ENCODE measurements at places on chromosomes 11 and 22.
A peak's percentile ranks its signal among the peaks of the same experiment; 100 is the strongest.

DNA sequence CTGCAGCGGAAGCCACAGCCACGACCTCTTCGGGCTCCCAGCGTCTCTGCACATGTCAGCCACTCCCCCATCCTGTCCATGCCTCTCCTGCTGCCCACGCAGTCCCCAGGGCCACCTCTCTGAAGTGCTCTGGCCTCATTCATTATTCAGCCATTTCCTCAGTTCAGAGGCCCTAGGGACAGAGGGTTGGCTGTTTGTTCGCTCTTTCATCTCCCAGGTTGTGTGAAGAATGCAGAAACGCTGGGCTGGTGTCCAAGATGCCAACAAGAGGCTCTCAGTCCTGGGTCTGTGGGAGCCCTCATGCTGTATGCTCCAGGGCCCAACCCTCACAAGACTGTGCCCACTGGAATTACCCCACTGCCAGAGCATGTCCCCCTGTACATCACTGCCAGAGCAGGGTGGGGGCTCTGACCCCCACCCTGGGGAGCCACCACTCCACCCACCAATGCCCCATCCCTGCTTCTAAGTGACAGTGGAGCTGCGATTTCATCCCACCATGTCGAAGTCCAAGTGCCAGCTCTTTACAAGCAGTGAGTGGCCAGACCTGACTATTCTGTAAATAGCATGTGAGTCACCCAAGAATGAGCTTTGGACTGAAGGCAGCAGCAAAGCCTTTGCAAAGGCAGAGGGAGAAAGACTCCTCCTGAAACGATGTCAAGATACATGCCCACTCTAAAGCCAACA, 209.6 kb downstream of the BUD13 start:
- H3K36me3 ChIP-seq: no peaks in the 10 kb centered on the region
- DNase-seq: no peak
- no peak overlapping the region for H3K4me3 ChIP-seq
- no peak overlapping the region for H3K27ac ChIP-seq
- no peaks in the 10 kb centered on the region for H3K4me1 ChIP-seq

GRCh38 chr22:31915586-31915985, 28.7 kb upstream of the YWHAH start:
- DNase-seq: no peak
- H3K4me3 ChIP-seq: no peak overlapping the region

- H3K36me3 ChIP-seq: peaks cover 21% of the 10 kb centered on the region
Observed at GRCh38 chr11:68373815-68374501, 61.6 kb downstream of the LRP5 start.

GRCh38 chr11:71332046-71332445, 79.7 kb upstream of the SHANK2 start:
- no peak overlapping the region for H3K4me3 ChIP-seq
- H3K4me1 ChIP-seq: no peaks in the 10 kb centered on the region
- no peak for DNase-seq
- peaks cover 4% of the 10 kb centered on the region for H3K27me3 ChIP-seq

- H3K4me1 ChIP-seq: peaks cover 9% of the 10 kb centered on the region
- H3K4me3 ChIP-seq: no peak overlapping the region
- peaks cover 20% of the 10 kb centered on the region for H3K27me3 ChIP-seq
- H3K27ac ChIP-seq: no peak overlapping the region
- no peak for DNase-seq
- no peaks in the 10 kb centered on the region for H3K36me3 ChIP-seq
Observed at GRCh38 chr22:42408810-42409529, 23.2 kb downstream of the NFAM1 start.

DNA sequence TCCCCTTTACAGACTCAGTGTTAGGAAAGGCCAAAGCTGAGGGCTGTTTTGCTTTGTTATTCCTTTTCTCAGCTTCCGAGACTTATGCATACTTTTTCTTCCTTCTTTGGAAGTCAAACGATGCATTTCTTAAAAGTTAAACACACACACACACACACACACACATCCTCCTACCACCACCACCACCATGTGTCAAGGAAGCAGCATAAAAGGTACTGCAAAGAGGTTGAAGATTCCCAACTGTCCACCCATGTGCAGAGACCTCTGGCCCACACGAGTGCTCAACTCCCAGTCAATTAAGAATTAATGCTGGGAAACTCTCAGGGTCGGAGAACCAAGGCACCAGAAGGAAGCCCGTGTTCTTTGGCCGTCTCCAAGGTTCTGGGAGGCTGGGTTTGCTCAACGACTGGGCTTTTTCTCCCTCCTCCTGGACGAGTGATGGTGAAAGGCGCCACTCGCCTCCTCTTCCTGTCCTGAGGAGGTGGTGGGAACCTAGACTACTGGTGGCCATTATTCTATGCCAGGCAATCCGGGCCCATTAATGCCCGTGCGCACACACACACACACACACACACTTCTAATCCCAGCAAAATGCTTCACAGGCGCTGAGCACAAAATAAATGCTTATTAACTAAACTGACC, 15.1 kb downstream of the MN1 start:
- peaks cover 4% of the 10 kb centered on the region for H3K4me1 ChIP-seq
- H3K27me3 ChIP-seq: peaks cover 35% of the 10 kb centered on the region
- H3K27ac ChIP-seq: no peak overlapping the region
- no peak for DNase-seq
- no peak overlapping the region for H3K4me3 ChIP-seq
- peaks cover 5% of the 10 kb centered on the region for H3K36me3 ChIP-seq

DNA sequence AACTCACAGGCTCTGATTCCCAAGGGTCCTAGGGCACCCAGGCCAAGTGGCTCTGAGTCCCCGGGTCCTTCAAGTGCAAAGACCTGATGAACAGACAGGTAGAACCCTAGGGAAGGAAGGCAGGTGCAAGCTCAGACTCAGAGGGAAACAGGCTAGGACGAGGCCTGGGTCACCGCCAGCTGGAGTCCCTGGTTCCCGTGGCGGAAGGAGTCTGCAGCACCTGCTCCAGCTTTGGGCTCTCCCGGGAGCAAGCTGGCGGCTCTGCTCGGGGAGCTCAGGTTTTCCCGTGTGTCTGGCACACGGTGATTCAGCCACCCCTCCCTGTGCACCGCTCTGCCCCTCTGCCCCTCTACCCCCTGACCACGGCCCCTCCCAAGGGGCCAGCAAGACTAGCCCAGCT, 59.8 kb downstream of the WNT7B start:
- H3K4me1 ChIP-seq: no peaks in the 10 kb centered on the region
- H3K27me3 ChIP-seq: peaks cover 19% of the 10 kb centered on the region
- H3K27ac ChIP-seq: no peak overlapping the region
- no peak overlapping the region for H3K4me3 ChIP-seq
- no peaks in the 10 kb centered on the region for H3K36me3 ChIP-seq

DNA sequence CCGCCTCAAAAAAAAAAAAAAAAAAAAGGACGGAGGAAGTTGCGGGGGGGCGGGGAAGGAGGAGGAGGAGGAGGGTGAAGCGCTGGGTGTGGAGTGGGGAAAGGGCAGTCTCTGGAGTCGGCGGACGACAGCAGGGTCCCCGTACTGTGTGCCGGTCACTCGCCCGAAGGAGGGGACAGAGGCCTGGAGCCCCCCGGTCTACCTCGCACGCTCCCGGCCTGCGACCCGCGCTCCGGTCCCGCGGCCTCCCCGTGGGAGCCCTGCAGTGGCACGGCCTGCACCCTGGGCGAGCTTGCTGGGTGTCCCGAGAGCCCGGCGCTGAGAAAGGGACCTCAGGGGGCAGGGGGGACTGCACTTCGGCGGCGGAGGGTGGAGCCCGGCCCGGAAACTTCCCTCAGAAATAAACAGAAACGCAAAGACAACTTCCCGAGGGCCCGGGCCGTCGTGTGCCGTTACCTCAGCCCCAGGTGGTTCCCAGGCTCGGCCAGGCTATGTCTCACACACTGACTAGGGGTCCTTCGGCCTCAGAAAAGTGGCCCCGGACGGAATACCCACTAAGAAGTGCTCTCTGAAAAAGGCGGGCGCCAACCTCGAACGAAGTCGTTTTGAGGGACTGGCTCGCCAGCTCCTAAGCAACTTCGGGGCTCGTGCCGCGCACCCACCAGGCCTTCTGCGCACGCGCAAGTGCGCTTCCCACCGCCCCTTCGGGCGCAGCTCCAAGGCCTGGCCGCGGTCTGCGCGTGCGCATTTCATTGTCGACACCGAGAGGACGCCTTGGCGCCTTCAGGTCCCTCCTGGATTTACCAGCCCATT, at the start of gene MAJIN:
TSS of gene MAJIN (minus strand) at position 688 of the 813 bp plus-strand sequence. CDS start 12,703 bp downstream, outside the sequence.
- H3K27me3 ChIP-seq: peaks cover 24% of the 10 kb centered on the region
- H3K4me3 ChIP-seq: no peak within 1 kb of the TSS
- H3K4me1 ChIP-seq: no peaks in the 10 kb centered on the region
- no peaks in the 10 kb centered on the region for H3K36me3 ChIP-seq
- DNase-seq: peak; percentile 34

- DNase-seq: no peak
- H3K27ac ChIP-seq: no peak overlapping the region
- no peaks in the 10 kb centered on the region for H3K36me3 ChIP-seq
- H3K27me3 ChIP-seq: peaks cover 30% of the 10 kb centered on the region
Observed at GRCh38 chr11:40291741-40292140, 1167.7 kb downstream of the LRRC4C start.

- H3K4me1 ChIP-seq: no peaks in the 10 kb centered on the region
- no peaks in the 10 kb centered on the region for H3K27me3 ChIP-seq
- H3K27ac ChIP-seq: no peak overlapping the region
- H3K36me3 ChIP-seq: no peaks in the 10 kb centered on the region
- no peak overlapping the region for H3K4me3 ChIP-seq
Observed at GRCh38 chr11:97722065-97722464, 1298.7 kb upstream of the CNTN5 start.

GRCh38 chr11:69298267-69299022, 4.5 kb downstream of the MYEOV start:
- H3K27ac ChIP-seq: peak overlapping the region; percentile 92
- H3K27me3 ChIP-seq: peaks cover 8% of the 10 kb centered on the region
- no peak for DNase-seq

DNA sequence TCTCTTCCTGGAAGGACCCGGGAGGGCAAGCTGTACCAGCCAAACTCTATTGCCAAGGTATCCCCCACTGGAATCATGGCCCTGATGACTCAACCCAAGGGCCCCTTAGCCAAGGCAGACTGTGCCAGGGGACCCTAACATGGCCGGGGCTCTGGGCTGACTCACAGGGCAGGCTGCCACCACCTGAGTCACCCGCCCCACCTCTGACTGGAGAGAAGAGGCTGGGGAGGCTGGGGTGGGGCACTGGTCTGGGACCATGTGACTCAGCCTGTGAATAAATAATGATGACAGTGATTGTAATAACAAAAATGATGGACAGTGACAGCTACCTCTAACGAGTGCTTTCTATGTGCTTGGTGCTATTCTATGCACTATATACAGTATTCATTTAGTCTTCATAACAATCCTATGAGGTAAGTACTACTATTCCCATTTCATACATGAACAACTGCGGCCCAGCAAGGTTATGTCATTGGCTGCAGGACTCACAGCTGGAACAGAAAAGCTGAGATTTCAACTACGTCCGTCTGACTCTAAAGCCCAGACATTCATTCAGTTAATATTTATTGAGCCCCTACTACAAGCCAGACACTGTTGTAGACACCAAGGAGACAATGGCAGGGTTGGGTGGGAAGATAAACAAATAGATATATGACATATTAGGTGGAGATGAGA, 84.2 kb downstream of the FBXO7 start:
- no peak overlapping the region for H3K27ac ChIP-seq
- no peaks in the 10 kb centered on the region for H3K4me1 ChIP-seq
- H3K27me3 ChIP-seq: peaks cover 11% of the 10 kb centered on the region
- H3K36me3 ChIP-seq: no peaks in the 10 kb centered on the region
- no peak for DNase-seq

GRCh38 chr11:114291842-114292680, 4.1 kb upstream of the NNMT start:
- peak overlapping the region; percentile 86 for H3K27ac ChIP-seq
- no peak overlapping the region for H3K4me3 ChIP-seq
- H3K27me3 ChIP-seq: peaks cover 9% of the 10 kb centered on the region
- peaks cover 4% of the 10 kb centered on the region for H3K36me3 ChIP-seq

DNA sequence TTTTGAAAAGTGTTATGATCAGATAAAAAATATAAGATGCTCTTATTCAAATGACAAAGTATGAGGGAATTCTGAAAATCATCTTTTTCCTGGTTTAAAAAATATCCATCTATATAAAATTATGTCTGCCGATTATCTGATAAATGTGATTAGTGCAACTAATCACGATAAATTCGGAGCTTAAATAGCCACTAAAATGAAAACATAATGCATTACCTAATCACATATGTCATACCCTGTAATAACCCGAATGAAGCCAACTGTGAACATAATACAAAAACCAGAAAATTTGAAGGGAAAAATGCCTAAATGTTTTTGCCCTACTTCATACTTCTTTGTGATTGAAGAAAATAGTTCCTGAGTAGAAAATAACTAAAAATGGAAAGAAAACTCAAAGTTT, 808.4 kb upstream of the LUZP2 start:
- no peaks in the 10 kb centered on the region for H3K27me3 ChIP-seq
- peaks cover 6% of the 10 kb centered on the region for H3K4me1 ChIP-seq
- no peak overlapping the region for H3K4me3 ChIP-seq
- DNase-seq: no peak
- H3K36me3 ChIP-seq: no peaks in the 10 kb centered on the region

DNA sequence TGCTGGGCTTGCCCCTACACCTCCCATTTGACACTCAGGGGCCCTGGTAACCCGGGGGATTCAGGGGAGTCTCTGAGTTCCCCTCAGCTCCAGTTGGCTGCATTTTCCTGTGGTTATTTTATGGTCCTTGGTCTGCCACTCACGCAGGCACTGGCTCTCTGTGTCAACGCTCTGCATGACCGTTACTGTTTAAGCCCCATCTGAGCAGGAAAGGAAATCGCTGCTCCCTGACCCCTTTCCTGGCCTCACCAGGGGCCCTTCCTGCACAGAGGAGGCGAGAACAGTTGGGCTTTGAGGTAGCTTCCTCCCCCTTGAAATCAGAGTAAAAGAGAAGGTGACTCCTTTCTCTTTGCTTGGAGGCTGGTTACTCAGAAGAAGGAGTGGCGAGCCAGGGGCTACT, 2.4 kb downstream of the C1QTNF4 start:
- no peak overlapping the region for H3K27ac ChIP-seq
- H3K36me3 ChIP-seq: no peaks in the 10 kb centered on the region
- no peak overlapping the region for H3K4me3 ChIP-seq
- no peak for DNase-seq
- H3K4me1 ChIP-seq: peaks cover 8% of the 10 kb centered on the region

DNA sequence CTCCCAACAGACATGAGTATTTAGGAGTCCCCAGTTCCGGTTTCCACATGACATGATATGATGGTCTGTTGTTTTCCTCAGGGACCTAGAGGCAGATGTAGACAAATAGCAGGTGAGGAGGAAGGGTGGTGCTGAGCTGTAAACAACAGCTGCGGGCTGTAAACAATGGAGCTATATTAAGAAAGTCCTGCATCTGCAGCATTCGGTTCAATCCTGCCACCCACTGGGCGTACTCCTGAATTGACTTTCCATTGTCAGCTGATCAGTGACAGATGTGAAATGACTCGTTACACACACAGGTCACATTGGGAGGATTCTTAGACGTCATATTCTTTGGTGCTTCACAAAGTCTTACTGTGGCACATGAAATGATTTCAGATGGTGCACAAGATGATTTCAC, 26.8 kb upstream of the RAG1 start:
- no peak overlapping the region for H3K27ac ChIP-seq
- no peak for DNase-seq
- no peak overlapping the region for H3K4me3 ChIP-seq
- no peaks in the 10 kb centered on the region for H3K36me3 ChIP-seq
- H3K27me3 ChIP-seq: no peaks in the 10 kb centered on the region
